ENCODE measurements at places on chromosomes 2 and 18.

GRCh38 chr2:48452108-48452507 lies 77.8 kb upstream of the STON1 start:
- DNase-seq = peak; percentile 67

GRCh38 chr18:39489431-39489830 lies 1923.8 kb upstream of the CELF4 start:
- no peak for DNase-seq

DNA sequence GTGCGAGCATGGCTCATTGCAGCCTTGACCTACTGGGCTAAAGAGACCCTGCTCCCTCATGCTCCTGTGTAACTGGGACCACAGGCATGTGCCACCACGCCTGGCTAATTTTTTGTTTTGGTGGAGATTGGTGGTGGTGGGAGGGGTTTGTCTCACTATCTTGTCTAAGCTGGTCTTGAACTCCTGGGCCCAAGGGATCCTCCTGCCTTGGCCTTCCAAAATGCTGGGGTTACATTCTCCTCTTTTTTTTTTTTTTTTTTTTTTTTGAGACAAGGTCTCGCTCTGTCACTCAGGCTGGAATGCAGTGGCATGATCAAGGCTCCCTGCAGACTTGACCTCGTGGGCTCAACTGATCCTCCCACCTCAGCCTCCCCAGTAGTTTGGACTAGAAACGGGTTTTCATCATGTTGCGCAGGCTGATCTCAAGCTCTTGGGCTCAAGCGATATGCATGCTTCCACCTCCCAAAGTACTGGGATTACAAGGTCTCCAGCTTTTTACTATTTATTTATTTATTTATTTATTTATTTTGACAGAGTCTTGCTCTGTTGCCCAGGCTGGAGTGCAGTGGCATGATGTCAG lies 238.3 kb downstream of the MYCN start:
- DNase-seq = no peak

GRCh38 chr2:53740170-53740569 lies 27.4 kb upstream of the CHAC2 start:
- DNase-seq = peak; percentile 2

- DNase-seq = no peak
These were observed 726.0 kb downstream of the ERBB4 start for GRCh38 chr2:211812587-211812986.

DNA sequence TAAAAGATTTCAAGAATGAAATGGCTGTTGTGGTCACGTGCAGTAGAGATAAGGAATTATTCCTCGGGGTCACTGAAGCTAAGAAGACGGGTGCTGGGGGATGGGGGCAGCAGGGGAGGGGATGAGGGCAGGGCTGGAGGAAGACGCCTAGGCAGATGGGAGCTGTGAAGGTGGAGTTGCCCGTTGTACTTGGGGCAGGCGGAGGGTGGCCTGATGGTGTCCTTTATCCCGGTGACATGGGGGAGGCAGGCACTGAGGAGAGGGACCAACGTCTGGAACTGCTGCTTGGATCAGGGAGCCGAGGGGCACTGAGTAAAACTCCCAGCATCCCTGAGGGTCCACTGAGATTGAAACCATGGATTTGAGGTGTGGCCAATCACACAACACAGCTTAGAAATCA lies 64.9 kb downstream of the ZCCHC2 start:
- no peak for DNase-seq

GRCh38 chr2:133362061-133362476 lies 206.2 kb downstream of the NCKAP5 start:
- DNase-seq = no peak

DNA sequence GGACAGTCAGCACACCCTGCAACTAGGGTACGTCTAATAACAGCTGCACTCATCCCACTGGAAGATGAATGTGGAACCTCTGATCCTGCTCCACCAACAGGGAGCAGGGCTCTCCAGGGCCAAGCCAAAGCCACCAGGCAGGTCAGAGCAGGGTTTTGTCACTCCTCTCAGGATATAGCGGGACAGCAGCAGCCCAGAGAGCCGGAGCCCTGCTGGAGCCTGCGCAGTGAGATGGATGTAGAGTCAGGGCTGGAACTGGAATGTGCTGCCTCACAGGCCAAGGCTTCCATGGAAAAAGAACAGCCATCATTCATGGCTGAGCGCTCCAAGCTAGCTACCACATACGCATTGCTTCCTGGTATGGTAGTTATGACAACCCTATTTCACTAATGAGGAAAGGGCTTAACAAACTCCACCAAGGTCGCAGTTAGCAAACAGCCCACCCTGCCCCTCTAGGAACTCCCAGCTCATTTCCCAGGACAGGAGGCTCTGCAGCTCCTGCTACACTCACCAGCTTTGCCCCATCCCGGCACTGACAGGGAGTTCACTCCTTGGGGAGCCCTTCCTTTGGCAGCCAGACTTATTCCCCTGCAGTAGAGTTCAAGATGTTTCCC lies 85.2 kb downstream of the HS1BP3 start:
- DNase-seq = no peak

- peak; percentile 1 for DNase-seq
These were observed 159.3 kb upstream of the GULP1 start for GRCh38 chr2:188132385-188132784.

GRCh38 chr2:200054681-200055468 lies 99.5 kb downstream of the MAIP1 start:
- DNase-seq = no peak

Data from NCI-H2081 treated with DMSO at 0.1 percent for 48 hours (cell line).